ENCODE measurements at places on chromosomes 16 and 17.

- H3K4me1 ChIP-seq = peaks cover 10% of the 10 kb centered on the region
- DNase-seq = no peak
- H3K27ac ChIP-seq = no peak overlapping the region
- H3K36me3 ChIP-seq = no peaks in the 10 kb centered on the region
Observed at GRCh38 chr17:66985338-66986237, 21.1 kb downstream of the CACNG4 start.

DNA sequence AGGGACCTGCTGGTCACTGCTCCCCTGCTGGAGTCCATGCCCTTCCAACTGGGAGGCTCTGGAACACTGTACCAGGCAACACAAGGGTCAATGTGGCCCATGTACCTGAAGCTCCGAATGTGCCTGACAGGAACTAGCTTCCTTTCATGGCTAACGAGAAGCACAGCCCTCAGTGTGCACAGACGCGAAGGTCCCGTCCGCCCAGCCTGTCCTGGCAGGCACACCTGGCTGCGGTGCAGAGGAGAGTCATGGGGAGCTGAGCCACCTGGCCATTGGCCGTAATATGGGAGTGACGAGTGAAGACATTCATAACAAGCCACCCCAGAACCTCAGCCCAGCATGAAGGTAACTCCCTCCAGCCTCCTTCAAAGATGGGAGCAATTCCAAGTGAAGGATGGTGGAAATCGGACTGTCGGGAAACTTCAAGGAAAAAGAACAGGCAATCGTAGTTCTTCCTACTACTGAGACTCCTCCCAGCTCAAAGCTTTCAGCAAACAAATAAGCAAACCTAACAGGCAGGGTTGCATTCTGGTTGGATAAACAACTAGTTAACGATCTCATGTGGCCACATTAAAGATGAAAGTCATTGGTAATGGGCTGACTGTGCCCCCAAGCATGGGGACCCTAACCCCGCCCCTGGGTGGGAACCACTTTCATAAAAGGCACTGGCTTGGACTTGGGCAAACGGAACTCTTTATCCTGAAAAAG, 13.2 kb downstream of the TMEM11 start:
- H3K36me3 ChIP-seq = peaks cover 33% of the 10 kb centered on the region
- H3K27me3 ChIP-seq = peaks cover 2% of the 10 kb centered on the region
- peak overlapping the region; percentile 80 for H3K27ac ChIP-seq
- no peak overlapping the region for H3K4me3 ChIP-seq
- DNase-seq = no peak

- H3K27me3 ChIP-seq = no peaks in the 10 kb centered on the region
- peaks cover 6% of the 10 kb centered on the region for H3K36me3 ChIP-seq
- no peak overlapping the region for H3K4me3 ChIP-seq
- DNase-seq = no peak
Observed at GRCh38 chr17:60361889-60362288, 30.0 kb downstream of the USP32 start.

GRCh38 chr17:48549281-48549630, 4.3 kb upstream of the HOXB2 start:
- peaks cover 96% of the 10 kb centered on the region for H3K4me1 ChIP-seq
- H3K27ac ChIP-seq = peak overlapping the region; percentile 100
- H3K27me3 ChIP-seq = no peaks in the 10 kb centered on the region
- DNase-seq = no peak
- peaks cover 32% of the 10 kb centered on the region for H3K36me3 ChIP-seq

- peaks cover 2% of the 10 kb centered on the region for H3K27me3 ChIP-seq
- peaks cover 38% of the 10 kb centered on the region for H3K4me1 ChIP-seq
- H3K27ac ChIP-seq = peak overlapping the region; percentile 40
- H3K36me3 ChIP-seq = no peaks in the 10 kb centered on the region
Observed at GRCh38 chr17:41500131-41500911, 5.1 kb downstream of the KRT13 start.

DNA sequence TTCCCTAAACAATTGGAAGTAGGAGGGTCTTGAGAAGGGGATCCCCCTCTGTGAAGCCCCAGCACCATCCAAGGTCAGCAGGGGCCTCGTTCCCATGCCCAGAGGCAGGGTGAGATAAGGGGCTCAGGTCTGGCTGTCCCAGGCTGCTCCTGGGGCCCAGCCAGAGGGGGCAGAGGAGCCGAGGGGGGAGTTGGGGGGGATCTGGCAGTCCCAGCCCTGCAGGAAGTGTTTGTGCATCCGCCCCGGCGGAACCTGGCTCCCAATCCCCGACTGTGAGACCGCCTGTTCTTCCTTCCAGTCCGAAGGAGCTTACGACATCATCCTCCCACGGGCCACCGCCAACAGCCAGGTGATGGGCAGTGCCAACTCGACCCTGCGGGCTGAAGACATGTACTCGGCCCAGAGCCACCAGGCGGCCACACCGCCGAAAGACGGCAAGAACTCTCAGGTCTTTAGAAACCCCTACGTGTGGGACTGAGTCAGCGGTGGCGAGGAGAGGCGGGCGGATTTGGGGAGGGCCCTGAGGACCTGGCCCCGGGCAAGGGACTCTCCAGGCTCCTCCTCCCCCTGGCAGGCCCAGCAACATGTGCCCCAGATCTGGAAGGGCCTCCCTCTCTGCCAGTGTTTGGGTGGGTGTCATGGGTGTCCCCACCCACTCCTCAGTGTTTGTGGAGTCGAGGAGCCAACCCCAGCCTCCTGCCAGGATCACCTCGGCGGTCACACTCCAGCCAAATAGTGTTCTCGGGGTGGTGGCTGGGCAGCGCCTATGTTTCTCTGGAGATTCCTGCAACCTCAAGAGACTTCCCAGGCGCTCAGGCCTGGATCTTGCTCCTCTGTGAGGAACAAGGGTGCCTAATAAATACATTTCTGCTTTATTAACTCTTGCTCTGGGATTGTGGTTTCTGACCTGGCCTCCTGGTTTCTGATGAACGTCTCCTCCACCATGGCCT, 14.9 kb downstream of the GPRC5C start:
- H3K4me3 ChIP-seq = no peak overlapping the region
- H3K27me3 ChIP-seq = peaks cover 11% of the 10 kb centered on the region
- no peak for DNase-seq
- peaks cover 44% of the 10 kb centered on the region for H3K36me3 ChIP-seq

DNA sequence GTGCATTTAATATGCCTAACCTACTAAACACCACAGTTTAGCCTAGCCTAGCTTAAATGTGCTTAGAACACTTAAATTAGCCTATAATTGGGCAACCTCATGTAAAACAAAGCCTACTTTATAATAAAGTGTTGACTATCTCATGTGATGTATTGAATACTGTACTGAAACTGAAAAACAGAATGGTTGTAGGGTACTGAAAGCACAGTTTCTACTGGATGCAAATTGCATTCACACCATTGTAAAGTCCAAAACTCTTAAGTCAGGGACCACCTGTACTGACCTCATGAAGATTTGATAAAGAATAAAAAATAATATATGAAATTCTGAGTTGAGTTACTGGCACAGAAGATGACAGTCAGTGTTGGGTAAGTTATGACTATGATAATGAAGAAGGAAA, 625.4 kb upstream of the SOX9 start:
- no peaks in the 10 kb centered on the region for H3K27me3 ChIP-seq
- H3K4me3 ChIP-seq = no peak overlapping the region
- H3K27ac ChIP-seq = no peak overlapping the region

- no peak for DNase-seq
- peaks cover 8% of the 10 kb centered on the region for H3K27me3 ChIP-seq
- no peaks in the 10 kb centered on the region for H3K36me3 ChIP-seq
- H3K4me3 ChIP-seq = no peak overlapping the region
- H3K4me1 ChIP-seq = no peaks in the 10 kb centered on the region
Observed at GRCh38 chr17:10556301-10557005, 7.0 kb upstream of the MYH2 start.

Measured in nephron progenitor cell (in vitro differentiated cells).